ENCODE measurements at places on chromosomes 7 and 10. TPM values are rescaled to one million over a fixed set of nuclear protein-coding genes. Genes with fewer than 3 reads are reported as not detected.

DNA sequence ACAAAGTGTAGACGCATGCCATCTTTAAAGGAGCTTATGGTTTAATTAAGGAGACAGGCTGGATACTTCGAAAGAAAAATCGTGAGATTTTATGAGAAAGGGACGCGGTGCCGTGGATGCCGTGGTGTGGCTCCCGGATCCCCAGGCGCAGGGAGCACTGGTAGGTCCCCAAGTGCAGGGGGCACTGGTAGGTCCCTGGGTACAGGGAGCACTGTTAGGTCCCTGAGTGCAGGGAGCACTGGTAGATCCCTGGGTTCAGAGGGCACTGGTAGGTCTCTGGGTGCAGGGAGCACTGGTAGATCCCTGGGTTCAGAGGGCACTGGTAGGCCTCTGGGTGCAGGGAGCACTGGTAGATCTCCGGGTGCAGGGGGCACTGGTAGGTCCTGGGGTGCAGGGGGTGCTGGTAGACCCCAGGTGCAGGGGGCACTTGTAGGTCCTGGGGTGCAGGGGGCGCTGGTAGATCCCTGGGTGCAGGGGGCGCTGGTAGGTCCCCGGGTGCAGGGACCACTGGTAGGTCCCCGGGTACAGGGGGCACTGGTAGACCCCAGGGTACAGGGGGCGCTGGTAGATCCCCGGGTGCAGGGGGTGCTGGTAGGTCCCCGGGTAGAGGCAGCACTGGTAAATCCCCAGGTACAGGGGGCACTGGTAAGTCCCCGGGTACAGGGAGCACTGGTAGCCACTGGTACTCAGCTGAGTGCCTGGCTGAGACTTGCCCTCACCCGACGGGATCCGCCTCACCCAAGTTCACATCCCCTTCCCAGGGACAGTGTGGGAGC lies 14.1 kb downstream of the PRKAG2 start:
- DNase-seq: no peak

DNA sequence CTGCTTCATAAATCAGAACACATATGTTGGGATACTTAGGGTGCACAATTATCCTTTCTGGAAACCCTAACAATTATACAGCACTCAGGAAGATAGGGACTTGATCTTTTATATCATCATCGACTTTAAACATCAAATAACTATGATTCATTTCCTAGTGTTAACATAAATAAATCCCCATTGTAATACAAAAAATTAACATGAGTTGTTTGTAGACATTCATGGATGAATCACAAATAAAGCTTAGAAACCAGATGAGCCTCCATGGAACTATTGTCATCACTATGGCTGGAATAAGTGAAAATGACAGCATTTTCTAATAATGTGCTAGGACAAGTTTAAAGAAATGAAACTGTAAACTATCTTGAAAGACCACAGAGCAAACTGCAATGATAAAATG lies 821.7 kb downstream of the GATA3 start:
- DNase-seq: no peak

DNA sequence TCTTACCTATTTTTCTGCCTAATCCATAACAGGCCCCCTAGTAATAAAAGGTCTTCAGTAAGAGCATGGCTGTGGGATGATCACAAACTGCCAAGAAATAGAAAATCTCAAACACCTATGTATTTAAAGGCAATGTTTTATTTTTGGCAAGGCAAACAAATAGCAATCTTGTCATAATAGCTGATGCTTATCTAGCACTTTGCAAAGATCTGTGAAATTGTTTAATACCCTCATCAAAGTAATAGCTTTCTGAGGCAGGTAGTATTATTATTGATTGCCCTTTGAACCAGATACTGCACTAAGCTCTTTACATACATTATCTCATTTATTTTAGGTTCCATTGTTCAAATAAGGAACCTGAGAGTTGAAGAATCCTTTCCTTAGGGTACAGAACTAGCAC lies 1.6 kb upstream of the CADPS2 start:
- no peak for DNase-seq

Gene FRMD4A
- 1.9 TPM for total RNA-seq

DNA sequence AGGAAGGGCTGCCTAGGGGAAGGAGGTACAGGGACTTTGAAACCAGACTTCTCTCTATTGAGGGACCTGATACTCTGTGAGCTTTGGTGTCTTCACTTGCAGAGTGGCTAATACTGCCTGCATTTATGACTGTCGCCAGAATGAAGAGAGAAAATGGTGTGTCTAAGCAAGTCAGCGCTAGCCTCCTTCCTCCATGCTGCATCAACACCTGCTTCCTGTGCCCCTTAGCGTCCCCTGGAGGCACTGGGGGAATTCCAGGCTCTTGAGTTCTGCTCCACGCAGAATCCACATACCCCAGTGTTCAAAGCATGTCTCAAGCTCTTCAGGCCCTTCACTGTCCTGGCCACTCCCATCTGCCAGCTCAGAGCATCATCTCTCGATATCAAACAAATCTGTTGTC lies 140.5 kb downstream of the PKD1L1 start:
- DNase-seq: no peak

Gene CYP3A4
- total RNA-seq: not detected

- DNase-seq: no peak
Observed at GRCh38 chr7:25304691-25305090, 76.4 kb upstream of the NPVF start.
